Skin of body (tissue), 3 donors: ENCODE measurements at places on chromosomes 5 and 9. TPM values are rescaled to one million over a fixed set of nuclear protein-coding genes. Genes with fewer than 3 reads are reported as not detected.

BARHL1 gene
- not detected for total RNA-seq

C9orf57 gene
- total RNA-seq: not detected

PRR7 gene
- 1.1 TPM for total RNA-seq

IL5 gene
- total RNA-seq: not detected

OBP2A gene
- not detected for total RNA-seq

ZNF366 gene
- total RNA-seq: 1.1 TPM

DNA sequence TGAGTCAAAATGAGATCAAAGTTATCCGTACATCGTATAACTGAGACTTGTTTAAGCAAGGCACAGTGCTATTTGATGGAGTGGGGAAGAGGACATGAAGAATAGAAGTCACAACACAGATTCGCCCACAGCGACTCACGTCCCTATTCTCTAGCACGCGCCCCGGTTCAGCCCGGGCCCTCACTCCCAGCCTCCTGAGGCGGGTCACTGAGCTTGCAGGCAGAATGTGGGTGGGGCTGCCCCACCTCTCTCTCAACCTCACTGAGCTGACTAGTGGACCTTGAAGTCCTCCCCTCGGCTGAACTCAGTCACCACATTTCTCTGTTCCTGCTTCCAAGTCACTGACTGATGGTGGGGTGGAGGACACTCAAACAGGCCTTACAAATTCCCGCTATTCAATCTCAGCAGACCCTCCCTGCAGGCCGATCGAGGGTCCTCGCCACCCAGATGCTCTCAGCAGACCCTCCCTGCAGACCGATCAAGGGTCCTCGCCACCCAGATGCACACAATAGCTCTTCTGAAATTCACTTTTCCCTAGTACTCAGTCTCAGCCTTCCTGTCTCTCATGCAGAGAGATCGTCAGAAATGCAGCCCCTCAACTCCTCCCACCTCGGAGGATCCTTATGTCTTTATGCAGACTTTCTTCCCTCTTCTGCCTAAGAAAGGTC is 12.9 kb downstream of the GLDC start:
- no peak for DNase-seq

- no peak for DNase-seq
These were observed 4.9 kb downstream of the NADK2 start for GRCh38 chr5:36236801-36237200.

DNA sequence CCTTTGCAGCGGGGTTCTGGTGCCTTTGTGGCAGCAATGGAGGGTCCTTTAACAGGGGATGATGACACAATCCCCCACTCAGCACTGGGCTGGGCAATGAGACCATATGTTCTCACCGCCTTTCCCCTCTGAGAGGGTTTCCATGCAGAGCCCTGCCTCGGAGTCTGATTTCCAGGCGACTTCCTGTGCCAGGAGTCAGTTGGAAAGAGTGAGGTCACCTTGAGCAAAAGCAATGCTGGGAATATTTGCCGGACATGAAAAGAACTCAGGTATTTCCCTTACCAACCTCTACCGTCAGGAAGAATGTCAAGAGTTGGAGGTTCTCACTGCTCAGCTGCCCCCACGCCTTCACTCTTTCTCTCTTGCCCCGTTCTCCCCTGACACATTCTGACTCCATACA is 284.2 kb upstream of the IRX1 start:
- DNase-seq: no peak

GRCh38 chr5:79021753-79022152 is 36.6 kb upstream of the ARSB start:
- DNase-seq: no peak
